ENCODE measurements at places on chromosomes 11 and 22.

- no peak for DNase-seq
Observed at GRCh38 chr11:128733440-128734102, 39.7 kb downstream of the FLI1 start.

- no peak for DNase-seq
Observed at GRCh38 chr11:47387944-47388696, 9.8 kb upstream of the SPI1 start.

- DNase-seq = no peak
Observed at GRCh38 chr11:66888282-66888681, 31.4 kb downstream of the LRFN4 start.

DNA sequence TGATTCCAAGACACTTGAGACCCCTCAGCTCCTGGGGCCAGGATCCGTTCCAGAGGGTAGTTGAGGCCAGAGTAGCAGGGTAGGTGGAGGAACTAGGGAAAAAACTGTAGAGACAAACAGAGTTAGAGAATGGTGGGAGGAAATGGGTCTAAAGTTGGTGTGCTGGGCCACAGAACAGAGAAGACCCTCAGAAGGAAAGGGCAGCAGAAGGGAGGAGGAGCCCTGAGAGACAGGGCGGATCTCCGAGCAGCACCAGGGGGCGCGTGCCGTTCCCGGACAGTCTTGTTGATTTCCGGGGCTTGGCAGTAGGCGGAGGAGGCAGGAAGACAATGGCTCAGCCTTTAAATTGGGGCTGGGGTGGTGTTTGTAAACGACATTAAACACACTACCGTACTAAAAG is 2.4 kb upstream of the CECR2 start:
- DNase-seq = no peak

DNA sequence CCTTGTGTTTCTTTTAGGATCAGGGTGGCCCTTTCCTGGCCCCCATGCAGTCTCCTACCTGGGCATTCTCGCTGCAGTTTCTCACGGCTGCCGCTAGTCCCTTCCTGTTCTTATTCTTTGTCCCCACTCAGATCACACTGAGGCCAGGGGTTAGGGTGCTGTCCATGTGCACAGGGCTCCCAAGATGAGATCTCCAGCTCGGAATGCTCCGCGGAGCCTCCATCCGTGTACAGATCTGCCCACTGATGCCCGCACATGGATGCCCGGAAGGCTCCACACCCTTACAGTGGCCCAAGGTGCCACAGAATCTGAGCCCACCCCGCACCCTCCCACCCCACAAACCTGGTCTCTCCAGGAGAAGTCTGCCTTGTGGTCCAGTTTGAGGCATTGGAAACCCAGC is 457.3 kb downstream of the TBC1D22A start:
- no peak for DNase-seq

DNA sequence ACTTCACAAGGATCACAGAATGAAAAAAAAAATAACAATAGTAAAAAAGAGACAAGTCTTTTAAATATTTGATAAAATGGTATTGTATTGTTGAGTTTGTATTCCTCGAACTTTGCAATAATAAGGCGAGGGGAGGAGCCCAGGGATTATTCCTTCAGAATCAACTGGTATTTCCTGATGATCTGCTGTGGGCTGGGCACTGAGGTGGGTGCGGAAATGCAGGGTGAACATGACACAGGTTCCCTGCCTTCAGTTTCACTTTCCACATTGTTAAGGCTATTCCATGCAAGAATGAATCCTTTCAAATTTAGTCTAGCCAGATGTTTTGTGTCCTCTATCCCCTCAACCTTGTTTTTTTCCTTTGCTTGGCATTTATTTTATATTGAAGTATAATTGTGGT is 2.1 kb upstream of the EIF3M start:
- no peak for DNase-seq

Data from fibroblast of pulmonary artery (primary cell).